ENCODE measurements at places on chromosomes 5 and 9.

- no peak overlapping the region for H3K27ac ChIP-seq
- H3K4me1 ChIP-seq, result no peaks in the 10 kb centered on the region
- H3K27me3 ChIP-seq, result peaks cover 15% of the 10 kb centered on the region
Observed at GRCh38 chr9:34891386-34891785, 66.7 kb upstream of the PHF24 start.

GRCh38 chr9:5848372-5848882 is 15.5 kb upstream of the ERMP1 start:
- peaks cover 18% of the 10 kb centered on the region for H3K4me1 ChIP-seq
- no peaks in the 10 kb centered on the region for H3K36me3 ChIP-seq
- no peak overlapping the region for H3K27ac ChIP-seq
- no peaks in the 10 kb centered on the region for H3K27me3 ChIP-seq
- no peak for DNase-seq

DNA sequence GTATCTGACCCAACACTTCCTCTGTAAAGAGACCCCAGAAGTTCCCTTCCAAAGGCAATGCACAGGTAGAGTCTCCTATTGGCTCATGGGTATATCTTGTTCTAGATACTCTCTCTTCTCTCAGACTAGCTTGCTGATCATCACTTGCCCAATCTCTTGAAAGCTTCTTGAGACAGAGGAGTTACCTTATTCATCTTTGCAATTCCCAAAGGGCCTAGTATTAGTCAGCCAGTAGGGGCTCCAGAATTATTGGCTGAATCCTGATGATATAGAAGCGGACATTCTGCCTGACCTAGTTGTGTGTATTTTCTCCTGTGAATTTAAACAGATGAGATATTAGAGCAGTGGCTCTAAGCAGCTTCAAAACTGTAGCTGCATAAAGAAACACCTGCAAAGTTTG is 304.0 kb upstream of the KLF4 start:
- H3K36me3 ChIP-seq, result no peaks in the 10 kb centered on the region
- no peak overlapping the region for H3K27ac ChIP-seq
- H3K4me3 ChIP-seq, result no peak overlapping the region
- H3K27me3 ChIP-seq, result no peaks in the 10 kb centered on the region

DNA sequence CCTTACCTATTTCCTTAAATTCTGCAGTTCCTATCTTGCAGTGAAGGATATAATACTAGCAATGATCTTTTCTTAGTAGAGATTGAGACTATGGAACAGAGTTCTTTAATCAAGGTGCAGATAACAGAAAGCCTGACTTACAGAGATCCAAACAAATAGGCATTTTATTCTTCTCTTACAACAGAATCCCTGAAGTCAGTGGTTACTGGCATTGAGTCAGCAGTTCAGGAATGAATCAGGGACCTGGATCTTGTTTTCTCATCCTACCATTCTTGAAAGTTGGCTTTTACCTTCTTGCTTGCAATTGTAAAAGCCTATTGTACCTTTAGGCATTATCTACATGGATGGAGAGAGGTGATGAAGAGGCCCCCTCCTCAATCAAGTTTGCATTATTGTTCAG is 47.5 kb upstream of the TLE4 start:
- H3K27ac ChIP-seq, result no peak overlapping the region
- no peak for DNase-seq
- no peaks in the 10 kb centered on the region for H3K36me3 ChIP-seq
- no peak overlapping the region for H3K4me3 ChIP-seq

GRCh38 chr5:100444961-100445360 is 90.2 kb upstream of the FAM174A start:
- H3K36me3 ChIP-seq, result no peaks in the 10 kb centered on the region
- H3K4me3 ChIP-seq, result no peak overlapping the region
- DNase-seq, result no peak
- H3K27ac ChIP-seq, result no peak overlapping the region

DNA sequence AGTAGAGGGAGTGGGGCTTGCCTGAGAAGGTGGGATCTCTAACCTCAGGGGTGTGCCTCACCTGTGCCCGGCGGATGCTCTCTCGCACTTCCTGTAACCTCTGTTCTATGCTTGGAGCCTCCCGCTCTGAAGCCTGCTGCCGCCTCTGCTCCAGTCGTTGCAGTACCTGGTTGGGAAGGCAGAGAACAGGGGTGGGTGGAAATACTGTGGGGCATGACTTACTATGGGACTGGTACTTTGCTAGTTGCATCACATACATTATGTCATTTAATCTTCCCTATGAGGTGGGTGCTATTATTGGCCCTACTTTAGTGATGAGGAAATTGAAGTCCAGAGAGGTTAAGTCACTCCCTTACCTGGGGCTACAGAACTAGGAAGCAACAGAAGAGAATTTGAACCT is 5.2 kb downstream of the FCHSD1 start:
- H3K4me1 ChIP-seq, result peaks cover 22% of the 10 kb centered on the region
- peaks cover 53% of the 10 kb centered on the region for H3K36me3 ChIP-seq
- H3K27me3 ChIP-seq, result no peaks in the 10 kb centered on the region
- no peak overlapping the region for H3K4me3 ChIP-seq
- DNase-seq, result no peak
- no peak overlapping the region for H3K27ac ChIP-seq

DNA sequence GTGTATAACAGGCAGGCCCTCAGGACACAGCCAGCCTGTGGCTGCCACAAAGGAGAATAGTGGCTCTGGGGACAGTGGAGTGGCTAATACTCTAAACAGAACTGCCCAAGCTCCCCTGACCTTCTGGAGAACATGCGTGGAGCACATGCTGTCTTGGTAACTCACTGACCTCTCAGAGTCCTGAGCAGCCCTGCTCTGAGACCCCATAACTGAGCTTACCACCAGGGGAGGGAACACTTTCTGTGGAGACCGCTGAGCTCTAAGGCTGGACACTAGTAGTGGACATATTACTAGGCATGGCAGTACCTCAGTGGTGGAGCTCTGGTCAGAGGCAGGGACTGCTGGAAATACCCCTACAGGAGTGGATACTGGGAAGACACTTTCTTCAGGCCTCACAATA is 60.2 kb upstream of the SPTLC1 start:
- H3K27me3 ChIP-seq, result no peaks in the 10 kb centered on the region
- H3K27ac ChIP-seq, result no peak overlapping the region
- DNase-seq, result no peak
- no peaks in the 10 kb centered on the region for H3K4me1 ChIP-seq

Measured in CD4-positive, CD25-positive, alpha-beta regulatory T cell (primary cell).